ENCODE measurements at places on chromosomes 5 and 9.

DNA sequence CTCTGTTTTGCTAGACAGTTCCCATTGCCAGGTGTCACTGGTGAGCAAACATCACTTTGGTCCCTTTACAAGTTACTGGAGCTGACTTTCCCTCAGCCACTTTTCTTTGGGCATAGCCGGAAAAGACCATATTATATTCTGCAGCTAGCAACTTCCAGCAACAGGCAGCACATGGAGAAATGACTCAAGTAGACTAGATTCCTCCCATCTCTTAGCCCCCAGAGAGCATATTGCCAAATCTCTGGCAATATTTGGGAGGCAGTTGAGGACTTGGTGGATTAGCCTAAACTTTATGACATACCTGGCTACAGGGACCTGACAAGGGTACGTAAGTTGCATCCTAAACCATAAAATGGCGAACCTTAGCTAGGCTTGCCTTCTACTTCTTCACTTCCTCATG is 204.7 kb upstream of the MPDZ start:
- no peak for DNase-seq

GRCh38 chr5:95975703-95976102 is 14.1 kb upstream of the ELL2 start:
- no peak for DNase-seq

DNA sequence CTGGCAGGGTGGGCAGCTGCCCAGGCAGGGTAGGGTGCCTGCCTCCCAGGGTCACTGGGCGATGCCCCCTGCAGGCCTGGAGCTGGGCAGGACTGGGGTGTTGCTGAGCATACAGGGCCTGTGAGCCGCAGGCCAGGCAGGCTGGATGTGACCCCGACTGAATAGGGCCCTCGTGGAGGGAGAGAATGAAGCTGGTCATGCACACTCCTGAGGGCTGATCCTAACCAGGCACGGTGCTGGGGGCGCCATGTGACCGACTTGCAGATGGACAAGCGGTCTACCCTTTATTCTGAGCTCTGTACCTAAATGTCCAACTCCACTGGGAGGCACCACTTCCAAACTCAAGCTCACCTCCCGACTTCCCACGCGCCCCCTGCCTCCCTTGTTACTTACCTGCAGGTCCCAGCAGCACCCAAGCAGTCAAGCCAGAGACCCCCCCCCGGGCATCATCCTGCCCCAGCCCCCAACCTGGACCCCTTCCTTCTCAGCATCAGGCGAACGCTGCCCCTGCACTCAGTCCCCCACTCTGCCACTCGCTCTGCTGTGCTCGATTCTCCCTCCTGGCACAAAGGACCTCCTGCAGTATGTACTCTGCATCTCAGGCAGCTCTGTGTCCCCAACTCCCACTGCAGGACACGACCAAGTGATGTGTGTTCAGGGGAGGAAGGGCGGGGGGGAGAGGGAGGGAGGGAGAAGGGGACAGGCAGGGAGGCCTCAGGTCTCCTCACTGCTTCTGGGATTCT is 76.8 kb upstream of the PHYKPL start:
- no peak for DNase-seq

DNA sequence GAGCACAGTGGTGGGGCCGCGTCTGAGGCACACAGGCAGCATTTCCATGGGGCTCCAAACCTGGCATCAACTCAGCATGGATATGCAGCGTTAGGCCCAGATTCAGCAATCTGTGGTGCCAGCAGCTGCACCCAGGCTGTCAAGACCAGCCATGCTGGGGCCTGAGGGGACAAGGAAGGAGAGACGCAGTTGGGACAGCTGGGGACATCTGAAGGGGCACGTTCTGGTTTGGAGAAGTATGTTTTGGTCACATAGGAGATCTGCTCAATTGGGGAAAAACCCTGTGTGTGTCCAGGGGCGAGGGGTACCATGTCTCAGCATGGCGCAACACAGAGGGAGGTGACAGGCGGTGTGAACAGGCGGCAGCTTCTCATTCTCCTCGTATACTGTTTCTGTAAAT is 66.6 kb upstream of the ECM2 start:
- no peak for DNase-seq

GRCh38 chr9:92762196-92762595 is 2.4 kb downstream of the BICD2 start:
- DNase-seq, result no peak

DNA sequence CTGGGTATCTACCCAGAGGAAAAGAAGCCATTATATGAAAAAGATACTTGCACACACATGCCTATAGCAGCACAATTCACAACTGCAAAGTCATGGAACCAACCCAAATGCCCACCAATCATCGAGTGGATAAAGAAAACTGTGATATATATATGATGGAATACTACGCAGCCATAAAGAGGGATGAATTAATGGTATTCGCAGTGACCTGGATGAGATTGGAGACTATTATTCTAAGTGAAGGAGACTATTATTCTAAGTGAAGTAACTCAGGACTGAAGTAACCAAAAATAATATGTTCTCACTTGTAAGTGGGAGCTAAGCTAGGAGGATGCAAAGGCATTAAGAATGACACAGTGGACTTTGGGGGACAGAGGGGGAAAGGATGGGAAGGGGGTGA is 30.0 kb upstream of the GABBR2 start:
- DNase-seq, result no peak

DNA sequence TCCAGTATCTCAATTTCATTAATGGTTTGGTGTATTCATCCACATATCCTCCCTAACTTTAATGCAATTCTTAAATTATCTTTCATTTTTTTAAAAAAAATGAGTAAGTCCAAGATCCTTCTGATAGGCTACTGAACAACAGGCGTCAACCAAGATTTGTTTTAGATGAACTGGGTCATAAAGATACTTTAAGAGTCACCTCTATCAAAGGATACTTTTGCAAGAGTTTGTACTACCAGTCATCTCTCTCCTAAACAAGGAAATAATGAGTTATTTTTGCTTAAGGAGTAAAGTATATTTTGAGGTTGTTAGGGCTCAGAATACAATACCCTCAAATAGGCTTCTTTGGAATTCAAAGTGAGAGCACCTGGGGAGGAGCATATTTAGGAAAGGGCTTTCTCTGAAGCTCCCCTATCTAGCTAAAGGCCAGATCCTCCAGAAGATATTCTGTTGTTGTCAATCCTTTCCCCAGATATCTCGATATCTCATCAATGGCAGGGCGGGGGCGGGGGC is 25.8 kb downstream of the HAVCR1 start:
- no peak for DNase-seq

GRCh38 chr9:136059851-136060670 is 35.0 kb downstream of the NACC2 start:
- DNase-seq, result no peak

GRCh38 chr5:93006915-93007314 is 574.1 kb downstream of the NR2F1-AS1 start:
- DNase-seq, result no peak

DNA sequence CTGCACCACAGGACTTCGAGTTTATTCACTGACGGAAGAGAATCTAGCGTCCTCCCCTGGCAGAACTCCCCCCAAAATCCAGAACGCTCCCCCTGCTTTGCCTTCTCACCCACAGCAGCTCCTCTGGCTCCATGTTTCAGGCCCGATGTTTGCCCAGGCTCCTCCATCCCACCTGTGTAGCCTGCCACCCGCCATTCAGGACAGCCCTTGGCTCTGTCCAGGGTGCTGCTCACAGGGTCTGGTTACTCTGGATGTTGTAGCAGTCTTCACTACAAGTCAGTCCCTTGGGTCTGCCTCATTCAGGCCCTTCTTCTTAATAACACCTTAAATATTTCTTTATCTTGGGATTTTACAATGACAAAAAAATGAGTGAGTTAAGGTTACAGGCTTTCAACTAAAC is 41.3 kb upstream of the SV2C start:
- peak; percentile 17 for DNase-seq

DNA sequence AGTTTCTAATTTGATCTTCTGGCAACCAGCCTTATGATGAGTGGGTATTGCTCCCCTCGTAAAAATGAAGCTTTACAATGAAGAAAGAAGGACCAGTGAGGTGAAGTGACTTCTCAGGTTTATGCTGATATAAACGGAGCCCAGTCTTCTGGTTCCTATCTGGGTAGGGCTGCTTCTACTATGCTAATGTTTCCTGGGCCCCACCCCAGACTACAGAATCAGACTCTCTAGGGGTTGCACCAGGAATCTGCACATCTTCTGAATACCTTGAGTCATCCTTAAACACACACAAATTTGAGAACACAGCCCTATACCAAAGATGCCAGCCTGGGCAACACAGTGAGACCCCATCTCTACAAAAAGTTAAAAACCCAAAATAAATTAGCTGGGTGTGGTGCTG is 16.2 kb downstream of the BTF3 start:
- no peak for DNase-seq

DNA sequence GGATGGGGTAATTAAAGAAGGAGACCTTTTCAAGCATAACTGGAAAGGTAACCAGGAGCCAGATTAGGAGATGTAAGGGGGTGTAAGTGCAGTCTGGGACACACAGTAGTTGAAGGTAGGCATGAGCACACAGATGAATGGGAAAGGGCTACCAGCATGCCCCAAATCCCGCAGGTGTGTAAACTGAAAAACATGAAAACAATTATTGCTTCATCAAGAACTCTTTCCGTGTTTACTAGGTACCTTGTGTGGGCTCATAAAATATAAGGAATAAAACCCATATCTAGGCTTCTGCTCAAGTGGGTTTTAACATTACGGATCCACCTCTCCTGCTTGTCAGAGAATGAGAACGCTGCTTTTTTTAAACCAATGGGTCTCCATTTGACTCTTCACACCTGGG is 1.1 kb downstream of the MAPKAP1 start:
- no peak for DNase-seq

DNA sequence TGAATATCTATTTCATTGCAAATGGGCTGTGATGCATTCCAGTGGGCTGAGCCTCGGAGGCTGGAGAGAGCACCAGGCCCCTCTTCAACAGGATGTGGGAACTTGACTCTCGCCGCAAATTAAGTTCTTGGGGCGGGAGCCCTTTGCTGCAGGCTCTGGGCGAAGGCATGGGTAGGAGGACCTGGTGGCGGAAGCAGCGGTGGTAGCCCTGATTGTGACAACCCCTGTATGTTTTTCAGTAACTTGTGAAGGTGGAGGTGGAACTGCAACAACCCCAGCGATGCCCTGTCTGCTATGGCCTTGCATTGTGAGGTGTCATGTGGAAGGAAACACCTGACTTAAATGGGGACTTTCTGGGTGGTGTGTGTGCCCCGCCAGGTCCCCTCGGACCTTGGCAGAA is 9.4 kb downstream of the FYB1 start:
- DNase-seq, result no peak

- DNase-seq, result peak; percentile 87
These were observed at the start of gene ERGIC1 for GRCh38 chr5:172833686-172834414. Gene ERGIC1 (plus strand): TSS chr5:172834251. CDS start chr5:172834414, 163 bp downstream.

DNA sequence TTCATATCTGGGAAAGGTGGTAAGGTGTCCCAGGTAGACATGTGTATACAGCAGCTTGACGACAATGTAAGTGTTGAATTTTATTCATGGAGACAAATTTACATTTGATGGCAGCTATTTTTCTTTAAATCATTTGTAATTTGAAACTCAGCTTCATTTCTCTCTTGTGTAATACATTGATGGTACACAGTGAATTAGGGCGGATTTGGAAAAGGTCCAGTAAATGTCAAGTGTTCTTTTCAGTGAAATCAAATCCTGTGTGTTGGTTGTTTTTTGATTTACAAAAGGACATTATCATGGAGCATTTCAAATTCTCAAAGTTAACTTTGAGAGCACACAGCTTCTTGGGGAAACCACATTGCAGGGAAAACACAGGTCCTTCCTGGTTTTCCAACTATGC is 30.0 kb upstream of the PCSK1 start:
- no peak for DNase-seq

GRCh38 chr5:72402381-72402890 is 82.3 kb downstream of the PTCD2 start:
- DNase-seq, result no peak

DNA sequence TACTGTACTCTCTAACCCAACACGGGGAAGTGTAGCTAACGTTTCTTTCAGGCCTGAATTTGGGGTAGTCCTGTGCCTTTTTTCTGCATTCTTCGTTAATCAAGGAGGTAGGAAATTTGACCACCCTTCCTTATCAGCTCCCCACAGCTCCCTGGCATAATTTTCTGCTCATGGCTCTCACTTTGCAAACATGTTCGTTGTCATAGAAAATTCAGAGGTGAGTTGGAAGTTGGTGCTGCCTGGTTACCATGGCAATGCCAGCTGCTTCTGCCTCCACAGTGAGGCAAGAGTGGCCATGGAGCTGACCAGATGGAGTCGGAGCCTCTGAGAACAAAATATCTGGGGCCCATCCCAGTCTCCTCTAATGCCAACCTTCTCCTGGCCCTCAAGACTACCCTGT is 116.6 kb upstream of the BOD1 start:
- no peak for DNase-seq

DNA sequence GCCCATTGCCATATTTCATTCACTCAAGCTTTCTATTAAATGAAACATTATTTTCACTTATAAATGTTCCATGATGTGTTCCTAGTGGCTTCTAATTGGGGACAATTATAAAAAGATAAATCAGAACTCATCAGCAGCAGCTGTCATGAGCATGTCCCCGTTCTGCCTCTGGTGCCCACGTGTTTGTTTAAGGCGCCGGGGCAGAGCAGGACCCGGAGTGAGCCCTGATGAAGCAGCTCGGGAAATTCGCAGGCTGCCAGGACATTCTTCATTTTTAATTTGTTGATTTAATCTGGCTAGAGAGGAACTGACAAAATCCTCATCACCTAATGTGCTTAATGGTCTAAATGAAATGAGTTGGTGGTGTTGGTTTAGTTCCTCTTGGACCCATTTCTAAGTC is 475.0 kb downstream of the CTNND2 start:
- DNase-seq, result no peak

DNA sequence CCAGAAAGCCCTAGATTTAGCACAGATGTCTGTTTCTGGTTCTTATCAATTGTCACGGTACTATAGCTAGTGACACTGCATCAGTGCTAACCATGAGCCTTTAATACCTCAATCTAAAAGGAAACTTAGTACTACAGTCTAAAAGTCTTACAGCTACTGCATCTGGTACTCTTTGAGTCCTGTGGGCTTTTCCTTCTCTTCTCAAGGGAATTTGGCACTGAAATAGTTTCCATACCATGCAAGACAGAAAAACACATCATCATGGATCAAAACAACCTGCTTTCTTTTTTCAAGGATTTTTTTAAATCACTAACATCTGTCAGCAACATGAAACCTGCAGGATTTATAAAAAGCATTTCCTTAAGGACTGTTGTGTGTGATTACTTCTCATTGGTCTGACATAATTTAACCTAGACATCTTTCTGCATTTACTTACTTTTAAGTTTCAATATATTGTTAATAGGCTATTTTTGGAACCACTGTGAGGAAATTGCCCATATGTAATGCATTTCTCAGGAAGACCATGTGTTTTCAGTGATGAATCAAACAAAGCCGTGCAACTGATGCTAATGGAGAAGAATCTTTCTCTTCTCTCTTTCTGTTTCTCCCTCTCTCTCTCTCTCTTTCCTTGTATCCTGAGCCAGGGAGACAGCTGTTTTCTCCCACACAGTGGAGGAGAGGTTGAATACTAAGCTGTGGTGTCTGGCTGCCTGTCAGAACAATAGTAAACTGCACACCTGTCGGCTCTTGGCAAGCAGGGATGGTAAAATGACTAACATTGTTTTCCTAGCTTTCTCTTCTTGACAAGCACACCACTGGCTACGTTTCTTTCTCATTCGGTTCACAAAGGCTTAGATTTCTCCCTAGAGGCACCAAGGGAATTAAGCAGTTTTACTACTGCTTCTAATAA is 273.4 kb downstream of the CSNK1G3 start:
- no peak for DNase-seq

- DNase-seq, result no peak
These were observed 133.2 kb upstream of the LHFPL2 start for GRCh38 chr5:78781611-78782286.

GRCh38 chr9:112867275-112867991 is 23.2 kb downstream of the SLC46A2 start:
- DNase-seq, result peak; percentile 37

Data from HuH-7 (cell line).